ENCODE measurements at places on chromosomes 7 and 10. TPM values are rescaled to one million over a fixed set of nuclear protein-coding genes. Genes with fewer than 3 reads are reported as not detected.
A peak's percentile ranks its signal among the peaks of the same experiment; 100 is the strongest.

BBS9 gene
- total RNA-seq: 9.8 TPM

DNA sequence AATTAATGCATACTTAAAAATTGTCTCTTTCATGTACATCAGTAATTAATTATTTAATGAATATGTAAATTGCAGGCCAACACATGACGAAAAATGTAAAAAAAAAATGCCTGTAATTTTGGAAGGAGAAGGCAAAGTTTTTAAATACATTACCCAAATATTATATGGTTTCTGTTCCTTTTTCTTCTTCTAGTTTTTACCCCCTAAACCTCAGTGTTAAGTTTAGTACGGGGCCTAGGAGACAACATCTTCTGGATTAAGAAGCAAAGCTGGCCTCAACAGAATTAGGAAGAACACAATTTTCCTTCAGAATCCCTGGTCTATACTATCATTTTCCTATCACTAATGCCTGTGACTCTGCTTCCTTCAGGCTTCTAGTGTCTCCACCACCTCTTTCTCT is 459.3 kb upstream of the NRP1 start:
- H3K36me3 ChIP-seq: no peaks in the 10 kb centered on the region
- DNase-seq: no peak
- no peak overlapping the region for H3K4me3 ChIP-seq
- H3K4me1 ChIP-seq: peaks cover 15% of the 10 kb centered on the region

GRCh38 chr7:75988568-75989499 is 5.6 kb downstream of the TMEM120A start:
- peak; percentile 80 for DNase-seq
- H3K4me3 ChIP-seq: no peak overlapping the region
- H3K27me3 ChIP-seq: no peaks in the 10 kb centered on the region
- peaks cover 23% of the 10 kb centered on the region for H3K4me1 ChIP-seq

- no peak for DNase-seq
- H3K27ac ChIP-seq: no peak overlapping the region
- H3K4me3 ChIP-seq: no peak overlapping the region
- H3K4me1 ChIP-seq: peaks cover 59% of the 10 kb centered on the region
- no peaks in the 10 kb centered on the region for H3K27me3 ChIP-seq
- no peaks in the 10 kb centered on the region for H3K36me3 ChIP-seq
Measured at GRCh38 chr10:50512743-50513416, 110.9 kb downstream of the SGMS1 start.

- no peaks in the 10 kb centered on the region for H3K36me3 ChIP-seq
- peak overlapping the region; percentile 68 for H3K4me3 ChIP-seq
- peaks cover 7% of the 10 kb centered on the region for H3K4me1 ChIP-seq
- no peak for DNase-seq
Measured at GRCh38 chr10:110648692-110649346, 4.7 kb downstream of the RBM20 start.

GRCh38 chr7:135980012-135980551 is 2.9 kb upstream of the MTPN start:
- no peaks in the 10 kb centered on the region for H3K36me3 ChIP-seq

AKR1C4 gene
- not detected for total RNA-seq

DNA sequence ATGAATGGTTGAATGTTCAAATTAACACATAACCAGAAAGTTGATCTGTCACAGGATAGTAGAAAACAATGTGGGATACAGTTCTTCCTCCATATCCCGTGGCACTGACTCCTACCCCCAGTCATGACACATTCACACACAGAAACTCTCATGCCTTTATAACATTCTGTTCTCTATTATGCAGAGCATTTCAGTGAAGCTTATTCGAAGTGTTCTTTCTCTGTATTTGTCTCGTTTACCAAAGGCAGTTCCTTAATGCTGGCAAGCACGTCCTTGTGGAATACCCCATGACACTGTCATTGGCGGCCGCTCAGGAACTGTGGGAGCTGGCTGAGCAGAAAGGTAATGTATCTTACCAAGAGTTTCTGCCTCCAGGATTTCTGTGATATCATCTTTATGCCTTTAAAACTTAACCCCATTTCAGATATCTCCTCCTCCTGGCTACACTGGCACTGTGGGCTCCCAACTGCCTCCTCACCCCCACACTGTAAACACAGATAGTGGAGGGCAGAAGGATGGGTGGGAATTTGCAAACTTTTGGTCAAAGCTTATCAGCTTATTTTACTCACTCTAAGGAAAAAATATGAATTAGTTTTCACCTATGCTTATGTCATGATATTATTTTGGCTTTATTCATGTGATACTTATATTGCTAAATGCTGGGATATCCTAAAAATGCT is 34.1 kb downstream of the BLVRA start:
- no peaks in the 10 kb centered on the region for H3K36me3 ChIP-seq
- H3K4me3 ChIP-seq: no peak overlapping the region
- no peak for DNase-seq
- H3K4me1 ChIP-seq: no peaks in the 10 kb centered on the region

DNA sequence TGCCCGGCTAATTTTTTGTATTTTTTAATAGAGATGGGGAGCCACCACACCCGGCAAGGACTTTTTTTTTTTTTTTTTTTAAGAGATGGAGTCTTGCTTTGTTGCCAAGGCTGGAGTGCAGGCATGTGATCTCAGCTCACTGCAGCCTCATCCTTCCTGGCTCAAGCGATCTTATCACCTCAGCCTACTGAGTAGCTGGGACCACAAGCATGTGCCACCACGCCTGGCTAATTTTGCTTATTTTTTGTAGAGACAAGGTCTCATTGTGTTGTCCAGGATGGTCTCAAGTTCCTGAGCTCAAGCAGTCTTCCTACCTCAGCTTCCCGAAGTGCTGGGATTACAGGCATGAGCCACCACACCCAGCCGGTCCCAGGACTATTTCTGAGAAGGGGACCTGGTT is 9.3 kb upstream of the MCU start:
- no peaks in the 10 kb centered on the region for H3K4me1 ChIP-seq
- DNase-seq: no peak
- H3K27ac ChIP-seq: no peak overlapping the region
- no peaks in the 10 kb centered on the region for H3K36me3 ChIP-seq
- H3K27me3 ChIP-seq: no peaks in the 10 kb centered on the region
- no peak overlapping the region for H3K4me3 ChIP-seq

MACROH2A2 gene
- total RNA-seq: 16.5 TPM

GRCh38 chr10:119206603-119207365 is 587 bp upstream of the GRK5 start:
- peaks cover 47% of the 10 kb centered on the region for H3K4me1 ChIP-seq
- DNase-seq: peak; percentile 73
- no peaks in the 10 kb centered on the region for H3K27me3 ChIP-seq

DNA sequence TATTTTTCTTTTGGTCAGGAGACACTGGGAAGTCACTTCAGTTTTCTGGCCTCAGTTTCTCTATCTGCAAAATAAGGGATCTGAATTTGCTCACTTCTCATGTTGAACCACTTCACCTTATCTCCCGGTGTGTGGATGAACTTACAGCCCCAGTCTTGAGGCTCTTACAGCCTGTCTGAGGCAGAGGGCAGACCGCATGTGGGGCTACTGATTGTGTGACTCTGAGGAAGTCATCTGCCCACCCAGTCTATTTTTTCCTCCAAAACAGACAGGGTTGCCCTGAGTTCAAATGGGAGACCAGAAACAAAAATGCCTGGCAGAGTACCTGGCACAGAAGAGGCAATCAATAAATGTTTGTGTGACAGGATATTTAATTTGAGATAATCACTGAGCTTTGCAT is 78.3 kb downstream of the LRMDA start:
- no peak overlapping the region for H3K27ac ChIP-seq
- H3K4me3 ChIP-seq: no peak overlapping the region
- H3K36me3 ChIP-seq: no peaks in the 10 kb centered on the region
- H3K27me3 ChIP-seq: no peaks in the 10 kb centered on the region

GRCh38 chr7:106744563-106745091 is 83.7 kb upstream of the CCDC71L start:
- H3K4me1 ChIP-seq: no peaks in the 10 kb centered on the region
- no peak for DNase-seq
- no peaks in the 10 kb centered on the region for H3K27me3 ChIP-seq
- no peak overlapping the region for H3K4me3 ChIP-seq
- no peaks in the 10 kb centered on the region for H3K36me3 ChIP-seq

DNA sequence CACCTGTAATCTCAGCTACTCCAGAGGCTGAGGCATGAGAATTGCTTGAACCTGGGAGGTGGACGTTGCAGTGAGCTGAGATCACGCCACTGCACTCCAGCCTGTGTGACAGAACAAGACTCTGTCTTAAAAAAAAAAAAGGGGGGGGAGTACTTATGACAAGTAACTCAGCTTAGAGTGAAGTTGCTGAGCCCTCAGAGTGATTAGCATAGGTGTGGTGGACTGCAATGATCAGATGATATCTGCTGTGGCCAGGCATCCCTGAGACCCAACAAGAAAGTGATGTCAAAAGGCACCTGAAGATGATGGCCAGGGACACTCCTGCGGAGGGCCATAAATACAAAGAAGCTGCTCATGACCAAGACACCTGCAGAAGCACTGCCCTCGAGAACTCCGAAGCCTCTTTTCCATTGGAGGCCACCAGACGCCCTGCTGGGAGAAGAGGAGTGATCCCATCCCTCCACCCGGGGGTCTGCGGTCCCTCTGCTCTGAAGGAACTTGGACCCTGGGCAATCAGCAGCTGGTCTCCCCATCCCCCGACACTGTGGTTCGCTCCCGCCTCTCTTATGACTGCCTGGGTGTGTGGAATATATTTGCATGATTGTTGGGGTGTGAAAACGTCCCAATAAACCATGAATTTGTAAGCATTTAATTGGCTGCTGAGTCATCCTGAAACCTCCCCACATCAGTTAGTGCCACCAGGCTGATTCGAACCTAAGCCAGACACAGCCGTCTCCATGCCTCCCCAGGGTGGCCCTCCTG is 46.0 kb downstream of the RASGEF1A start:
- peak; percentile 6 for DNase-seq
- H3K4me1 ChIP-seq: no peaks in the 10 kb centered on the region
- no peak overlapping the region for H3K4me3 ChIP-seq
- H3K27ac ChIP-seq: no peak overlapping the region
- H3K27me3 ChIP-seq: peaks cover 20% of the 10 kb centered on the region
- no peaks in the 10 kb centered on the region for H3K36me3 ChIP-seq

GRCh38 chr7:2084781-2085505 is 147.8 kb downstream of the MAD1L1 start:
- no peaks in the 10 kb centered on the region for H3K27me3 ChIP-seq
- no peak overlapping the region for H3K4me3 ChIP-seq
- no peak for DNase-seq
- no peaks in the 10 kb centered on the region for H3K36me3 ChIP-seq

DNA sequence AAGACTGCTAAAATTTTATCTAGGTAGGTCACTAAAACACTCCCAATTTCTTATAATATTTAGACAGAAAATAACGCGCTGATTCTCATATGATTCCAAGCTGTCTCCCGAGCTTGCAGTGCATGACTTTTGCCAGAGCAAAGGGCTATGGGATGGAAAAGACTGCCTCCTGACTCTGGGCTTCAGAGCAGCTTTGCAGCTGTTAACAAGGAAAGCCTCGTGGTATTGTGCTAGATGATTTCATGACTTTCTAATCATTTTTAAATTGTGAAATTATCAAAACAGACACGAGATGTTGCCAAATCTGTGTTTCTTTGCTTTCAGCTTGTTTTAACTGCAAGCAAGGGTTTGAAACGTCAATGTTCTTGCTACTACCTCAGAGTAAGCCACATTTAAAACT is 238.3 kb downstream of the AGMO start:
- H3K4me1 ChIP-seq: no peaks in the 10 kb centered on the region
- no peak for DNase-seq
- no peak overlapping the region for H3K4me3 ChIP-seq
- no peaks in the 10 kb centered on the region for H3K36me3 ChIP-seq

NME8 gene
- total RNA-seq: not detected

DNA sequence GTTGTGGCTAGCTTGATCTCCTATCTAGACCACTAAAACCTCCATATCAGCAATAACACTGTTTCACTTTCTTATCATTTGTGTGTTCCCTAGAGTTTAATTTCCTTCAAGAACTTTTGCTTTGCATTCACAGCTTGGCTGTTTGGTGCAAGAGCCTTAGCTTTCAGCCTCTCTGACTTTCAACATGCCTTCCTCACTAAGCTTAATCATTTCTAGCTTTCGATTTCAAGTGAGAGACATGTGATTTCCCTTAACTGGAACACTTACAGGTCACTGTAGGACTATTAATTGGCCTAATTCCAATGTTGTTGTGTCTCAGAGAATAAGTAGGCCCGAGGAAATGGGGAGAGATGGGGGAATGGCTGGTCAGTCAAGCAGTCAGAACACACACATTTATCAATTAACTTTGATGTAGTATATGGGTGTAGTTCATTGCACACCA is 10.6 kb upstream of the BPGM start:
- H3K4me3 ChIP-seq: no peak overlapping the region
- no peaks in the 10 kb centered on the region for H3K36me3 ChIP-seq
- no peaks in the 10 kb centered on the region for H3K4me1 ChIP-seq
- no peaks in the 10 kb centered on the region for H3K27me3 ChIP-seq
- H3K27ac ChIP-seq: no peak overlapping the region

KBTBD2 gene
- 23.7 TPM for total RNA-seq

MCM10 gene
- 0.25 TPM for total RNA-seq

LRCH4 gene
- total RNA-seq: 30.3 TPM

DNA sequence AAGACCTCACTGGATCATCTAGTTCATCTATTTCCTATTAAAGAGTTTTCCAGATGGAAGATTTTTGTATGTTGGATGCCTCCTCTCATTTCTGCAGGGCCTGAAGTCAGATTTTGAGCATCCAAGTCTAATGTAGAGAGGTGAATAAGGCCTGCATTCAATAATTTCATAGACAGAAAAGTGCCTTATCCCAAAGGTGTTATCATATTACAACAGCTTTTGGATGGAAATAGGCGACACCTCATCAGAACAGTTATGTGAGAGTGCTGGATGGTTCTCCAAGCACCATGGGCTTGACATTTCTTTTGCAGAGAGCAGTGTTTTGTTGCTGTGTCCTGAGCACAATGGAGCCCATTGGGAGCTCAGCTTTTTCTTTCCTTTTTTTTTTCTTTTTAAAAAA is 162.4 kb upstream of the MEOX2 start:
- H3K36me3 ChIP-seq: no peaks in the 10 kb centered on the region
- H3K27me3 ChIP-seq: no peaks in the 10 kb centered on the region
- no peaks in the 10 kb centered on the region for H3K4me1 ChIP-seq
- no peak for DNase-seq
- H3K27ac ChIP-seq: no peak overlapping the region

- no peak overlapping the region for H3K27ac ChIP-seq
- H3K4me1 ChIP-seq: no peaks in the 10 kb centered on the region
- no peak for DNase-seq
- no peaks in the 10 kb centered on the region for H3K36me3 ChIP-seq
- no peak overlapping the region for H3K4me3 ChIP-seq
Measured at GRCh38 chr7:158343936-158344455, 243.6 kb downstream of the PTPRN2 start.

GRCh38 chr7:77913977-77914607 is 115.5 kb downstream of the PHTF2 start:
- H3K27me3 ChIP-seq: no peaks in the 10 kb centered on the region
- no peak overlapping the region for H3K27ac ChIP-seq
- DNase-seq: no peak
- no peaks in the 10 kb centered on the region for H3K4me1 ChIP-seq
- H3K4me3 ChIP-seq: no peak overlapping the region
- no peaks in the 10 kb centered on the region for H3K36me3 ChIP-seq

CLDN4 gene
- total RNA-seq: not detected

- no peaks in the 10 kb centered on the region for H3K27me3 ChIP-seq
- no peak overlapping the region for H3K4me3 ChIP-seq
- H3K27ac ChIP-seq: no peak overlapping the region
- no peak for DNase-seq
Measured at GRCh38 chr7:48481235-48481634, 310.0 kb downstream of the ABCA13 start.
